ENCODE measurements at places on chromosomes 3 and 15. TPM values are rescaled to one million over a fixed set of nuclear protein-coding genes. Genes with fewer than 3 reads are reported as not detected.
A peak's percentile ranks its signal among the peaks of the same experiment; 100 is the strongest.

- DNase-seq = no peak
Measured at GRCh38 chr15:100254285-100254684, 87.5 kb downstream of the ADAMTS17 start.

GRCh38 chr3:87792198-87792533, 266.6 kb downstream of the CGGBP1 start:
- no peak for DNase-seq

DNA sequence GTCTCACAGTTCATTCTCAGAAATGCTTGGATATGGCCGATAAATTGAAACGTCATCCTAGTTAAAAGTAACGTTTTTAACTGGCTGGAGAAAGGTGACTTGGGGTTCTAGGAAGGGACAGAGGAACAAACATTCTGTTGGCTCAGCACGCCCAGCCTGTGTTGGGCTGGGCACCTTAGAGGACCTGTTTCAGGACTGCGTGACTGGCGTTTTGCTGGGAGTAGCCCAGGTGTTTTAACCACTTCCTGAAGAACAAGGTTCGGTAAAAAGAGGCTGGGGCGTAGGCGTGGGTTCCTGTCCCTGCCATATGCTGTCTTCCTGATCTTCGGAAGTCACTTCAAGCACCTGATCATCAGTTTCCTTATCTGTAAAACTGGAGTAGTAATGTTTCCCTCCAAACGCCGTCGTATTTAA, 1.1 kb upstream of the TLNRD1 start:
- peak; percentile 80 for DNase-seq

DNA sequence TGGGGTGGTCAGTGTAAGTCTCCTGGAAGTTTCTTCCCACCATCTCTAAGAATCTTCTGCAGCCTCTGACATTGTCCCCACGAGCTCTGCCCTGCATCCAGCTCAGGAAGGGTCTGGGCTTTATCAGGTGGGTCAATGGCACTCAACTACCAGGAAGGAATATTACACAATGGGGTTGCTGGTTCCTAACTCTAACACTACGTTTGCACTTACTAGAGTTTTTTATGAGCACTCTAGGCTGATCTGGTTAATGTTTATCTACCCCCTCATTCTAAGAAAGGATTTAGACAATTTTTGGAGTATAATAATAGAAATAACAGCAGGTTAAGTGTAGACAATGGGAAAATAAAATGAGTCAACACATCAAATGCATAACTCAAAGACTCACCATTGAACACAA, 411.1 kb upstream of the RGMA start:
- no peak for DNase-seq

GRCh38 chr15:41979493-41980266, 7.3 kb upstream of the EHD4 start:
- DNase-seq = no peak

- no peak for DNase-seq
Measured at GRCh38 chr3:114449271-114450007, 155.6 kb downstream of the TIGIT start.

DNA sequence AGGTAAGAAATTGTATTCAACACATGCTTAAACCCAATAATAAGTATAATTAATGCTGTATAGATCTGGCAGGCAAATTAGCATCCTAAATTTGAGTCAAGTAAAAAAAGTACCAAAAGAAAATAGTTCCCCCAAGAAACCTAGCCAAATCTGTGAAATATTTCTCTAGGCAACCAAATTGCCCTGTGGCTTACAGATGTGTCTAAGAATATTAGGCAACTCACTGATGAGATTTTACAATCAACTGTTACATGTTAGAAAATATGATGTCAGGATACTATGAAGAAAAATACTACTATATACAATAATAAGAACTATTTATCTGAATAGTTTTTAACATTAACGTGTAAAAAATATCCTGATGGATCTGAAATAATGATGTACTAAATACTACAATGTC, 397.1 kb downstream of the TIGIT start:
- no peak for DNase-seq

- no peak for DNase-seq
Measured at GRCh38 chr15:71572452-71573053, 237.8 kb upstream of the NR2E3 start.

DNA sequence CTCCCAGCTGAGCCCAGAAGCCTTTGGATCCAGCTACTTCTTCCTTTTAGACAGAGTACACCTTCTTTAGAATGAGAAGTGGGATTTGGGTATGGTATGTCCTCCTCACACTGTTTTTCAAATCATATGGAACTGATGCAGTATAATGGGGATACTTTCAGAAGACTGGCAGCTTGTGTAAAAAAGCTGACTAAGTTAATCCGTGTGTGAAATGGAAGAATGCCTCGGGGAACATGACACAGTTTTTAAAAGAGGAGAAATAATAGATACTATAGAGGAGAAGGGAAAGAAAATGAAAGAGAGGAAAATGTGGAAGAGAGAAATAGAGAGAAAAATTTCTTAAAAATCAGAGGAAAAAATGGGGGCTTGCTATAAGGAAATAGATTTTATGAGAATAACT, 47.7 kb downstream of the TUSC7 start:
- DNase-seq = no peak

DNA sequence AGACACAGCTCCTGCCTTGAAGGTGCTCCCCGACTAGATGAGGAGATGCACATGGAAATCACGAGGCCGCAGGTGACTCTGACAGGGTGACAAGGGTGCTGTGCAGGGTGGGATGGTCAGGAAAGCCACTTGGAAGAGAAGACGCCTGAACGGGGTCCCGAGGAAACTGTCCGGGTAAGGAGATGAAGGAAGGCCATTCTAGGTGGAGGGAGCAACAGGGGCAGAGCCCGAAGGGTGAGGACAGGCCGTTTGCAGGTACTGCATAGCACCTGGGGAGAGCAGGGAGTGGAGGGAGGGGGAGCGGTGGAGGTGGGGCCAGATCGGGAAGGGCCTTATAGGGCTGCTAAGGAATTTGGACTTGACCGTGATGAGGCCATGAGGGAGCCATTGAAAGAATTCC, 105.6 kb upstream of the DLG1 start:
- no peak for DNase-seq

- DNase-seq = no peak
Measured at GRCh38 chr15:64542091-64542490, 81.7 kb downstream of the ZNF609 start.

DNA sequence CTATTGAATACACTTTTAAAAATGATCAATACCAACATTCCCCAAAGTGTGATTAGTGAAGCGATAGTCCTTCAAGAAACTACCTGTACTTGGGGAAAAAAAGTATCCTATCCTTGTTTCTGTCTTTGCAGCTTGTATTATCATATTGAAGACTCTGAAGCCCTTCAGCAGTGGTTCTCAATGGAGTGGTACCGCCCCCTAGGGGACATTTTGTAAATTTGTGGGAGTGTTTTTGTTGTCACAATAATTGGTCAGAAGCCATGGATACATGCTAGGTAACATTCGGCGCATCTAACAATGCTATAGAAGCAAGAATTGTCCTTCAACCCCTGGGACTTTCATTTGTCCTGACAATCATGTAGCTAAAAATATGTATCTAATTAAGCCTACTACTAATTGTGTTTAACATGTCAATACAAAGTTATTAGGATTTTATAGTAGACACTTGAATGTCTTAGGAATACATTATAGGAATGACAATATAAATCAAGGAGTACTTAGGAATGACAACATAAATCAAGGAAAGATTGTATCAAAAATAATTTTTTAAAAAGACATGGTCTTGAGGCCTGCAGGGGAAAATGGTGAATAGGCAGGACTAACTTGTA, 53.7 kb downstream of the NMD3 start:
- DNase-seq = no peak

GRCh38 chr3:29668728-29669127, 387.9 kb downstream of the RBMS3 start:
- DNase-seq = no peak

GRCh38 chr15:71691458-71692417, 118.6 kb upstream of the NR2E3 start:
- DNase-seq = no peak

GRCh38 chr3:195543500-195544229, 540 bp upstream of the PPP1R2 start:
- peak; percentile 44 for DNase-seq

- DNase-seq = peak; percentile 31
Measured at GRCh38 chr3:184315871-184316661, 1.7 kb downstream of the EIF4G1 start.

- DNase-seq = no peak
Measured at GRCh38 chr3:83740504-83740903, 1218.3 kb upstream of the CADM2 start.

DNA sequence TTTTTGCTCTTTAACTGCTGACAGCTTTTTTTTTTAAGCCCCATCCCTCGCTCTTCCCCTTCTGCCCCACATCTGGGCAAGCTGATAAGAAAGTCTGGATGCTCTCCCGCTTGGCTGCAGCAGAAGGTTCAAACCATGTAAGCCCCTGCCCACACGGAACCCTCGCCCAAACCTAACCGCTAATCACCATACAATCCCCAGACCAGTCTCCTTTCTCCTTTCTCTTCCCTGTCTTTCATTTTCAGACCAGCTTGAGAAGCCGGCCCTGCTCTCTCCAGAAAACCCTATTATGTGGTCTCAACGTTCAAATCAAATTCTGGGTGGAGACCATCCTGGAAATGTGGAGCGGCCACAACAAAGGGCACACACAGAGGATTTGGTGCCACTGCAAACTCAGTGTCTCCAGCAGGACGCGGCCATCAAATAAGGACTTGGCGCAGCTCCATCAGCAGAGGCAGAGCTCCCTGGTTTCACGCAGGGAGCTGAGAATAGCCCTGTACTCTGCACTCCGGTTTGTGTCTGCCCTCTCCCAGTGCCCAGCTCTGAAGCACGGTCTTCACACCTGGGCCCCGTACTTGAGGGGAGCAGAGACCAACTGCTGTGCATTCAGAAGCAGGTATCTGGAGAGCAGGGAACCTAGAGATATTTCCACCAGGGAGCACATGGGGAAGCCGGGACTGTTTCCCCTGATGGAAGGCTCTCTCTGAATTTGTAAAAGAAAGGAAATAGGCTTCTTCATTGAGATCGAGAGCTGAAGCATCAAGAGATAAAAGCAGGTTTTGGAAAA, 92.6 kb downstream of the XXYLT1 start:
- no peak for DNase-seq

DNA sequence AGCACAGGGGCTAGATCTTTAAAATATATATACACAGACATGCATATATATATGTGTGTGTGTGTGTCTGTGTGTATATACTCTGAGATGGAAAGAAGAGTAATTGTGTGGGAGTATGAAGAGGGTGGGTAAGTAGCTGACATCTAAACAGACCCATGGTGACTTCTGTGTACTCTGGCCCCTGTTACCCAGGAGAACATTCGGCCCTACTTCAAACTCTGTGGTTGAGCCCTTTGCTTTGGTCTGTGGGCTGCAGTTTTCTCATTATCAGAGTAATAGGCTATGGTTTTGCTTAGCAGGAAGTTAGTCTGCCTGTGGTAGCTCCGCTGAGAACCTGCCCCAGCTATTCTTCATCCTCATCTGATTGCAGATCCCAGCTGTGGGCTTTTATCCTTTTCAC, 141.4 kb downstream of the RBPMS2 start:
- no peak for DNase-seq

DNA sequence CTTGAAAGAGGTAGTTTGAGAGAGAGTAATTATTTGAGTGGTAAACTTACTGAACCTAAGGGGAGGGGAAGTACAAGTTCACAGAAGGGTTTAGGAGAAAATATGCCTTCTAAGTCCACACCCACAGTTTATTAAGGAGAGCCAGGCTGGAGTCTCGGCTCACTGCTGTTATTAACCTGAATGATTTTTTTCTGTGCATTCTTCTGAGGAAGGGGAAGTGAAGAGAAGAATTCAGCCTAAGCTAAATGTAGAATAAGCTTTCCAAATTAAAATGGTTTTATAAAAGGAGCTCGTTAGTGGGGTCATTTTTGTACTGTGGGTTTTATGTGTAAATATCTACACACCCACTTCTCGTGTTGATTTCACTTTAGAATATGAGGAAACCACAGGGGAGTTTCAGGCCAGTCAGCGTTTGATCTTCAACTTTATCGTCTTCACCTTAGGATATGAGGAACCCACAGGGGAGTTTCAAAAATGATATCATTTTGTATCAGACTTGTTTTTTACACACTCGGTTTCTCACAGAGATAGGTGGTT, 1.5 kb downstream of the WHAMM start:
- no peak for DNase-seq

GRCh38 chr3:33645060-33645647, 72.9 kb downstream of the CLASP2 start:
- no peak for DNase-seq

- no peak for DNase-seq
Measured at GRCh38 chr3:116118475-116119169, 326.7 kb downstream of the LSAMP start.

DNA sequence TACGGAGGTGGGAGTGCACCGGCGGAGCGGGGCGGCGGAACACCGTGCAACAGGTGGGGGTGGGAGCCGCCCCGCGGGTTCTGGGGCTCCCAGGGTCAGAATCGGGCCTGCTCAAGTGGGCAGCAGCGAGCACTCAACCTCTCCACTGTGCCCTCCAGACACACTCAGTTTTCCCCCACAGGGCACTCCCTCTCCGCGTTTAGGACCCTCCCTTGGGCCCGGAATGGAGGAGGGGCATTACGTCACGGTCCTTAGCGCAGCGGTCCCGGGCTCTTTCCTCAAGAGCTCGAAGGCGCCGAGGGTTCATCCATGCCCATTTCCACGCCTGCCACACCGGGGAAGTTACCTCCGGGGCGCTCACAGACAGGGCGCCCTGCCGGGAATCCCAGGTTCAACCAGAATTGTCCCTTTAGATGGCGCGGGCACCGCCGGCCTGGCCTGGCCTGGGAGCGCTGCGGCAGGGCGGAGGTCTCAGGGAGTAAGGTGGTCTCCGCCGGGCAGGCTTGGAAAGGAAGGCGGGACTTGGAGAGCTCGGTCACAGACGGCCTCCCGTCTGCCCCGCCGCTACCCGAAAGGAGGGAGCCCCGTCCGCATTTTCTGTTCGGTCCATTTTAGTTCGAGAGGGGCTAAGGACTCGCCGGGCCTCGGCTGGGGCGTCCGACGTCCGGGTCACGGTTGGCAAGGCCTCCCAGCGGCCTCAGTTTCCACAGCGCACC, 5.1 kb downstream of the RNU6-1 start:
- DNase-seq = no peak

GRCh38 chr3:176663387-176663786, 533.9 kb downstream of the TBL1XR1 start:
- no peak for DNase-seq

The CELF6 gene
- 1.1 TPM for total RNA-seq

The GALNT15 gene
- 15.4 TPM for total RNA-seq

The DPPA2 gene
- total RNA-seq = not detected

The A4GNT gene
- not detected for total RNA-seq

The GABRB3 gene
- total RNA-seq = 5.5 TPM

The SLC7A14 gene
- total RNA-seq = 0.15 TPM

The DCP1A gene
- total RNA-seq = 21.2 TPM

The CCR8 gene
- not detected for total RNA-seq

The LAMB2 gene
- total RNA-seq = 66.1 TPM

The CELSR3 gene
- 2.4 TPM for total RNA-seq

The HYAL3 gene
- 2.8 TPM for total RNA-seq

The SPRED1 gene
- total RNA-seq = 24.5 TPM

The CPN2 gene
- not detected for total RNA-seq

The ZBTB47 gene
- total RNA-seq = 11.8 TPM

The PRR23E gene
- not detected for total RNA-seq

Data from left colon (tissue), 2 donors.